ENCODE measurements at places on chromosomes 11 and 22.

DNA sequence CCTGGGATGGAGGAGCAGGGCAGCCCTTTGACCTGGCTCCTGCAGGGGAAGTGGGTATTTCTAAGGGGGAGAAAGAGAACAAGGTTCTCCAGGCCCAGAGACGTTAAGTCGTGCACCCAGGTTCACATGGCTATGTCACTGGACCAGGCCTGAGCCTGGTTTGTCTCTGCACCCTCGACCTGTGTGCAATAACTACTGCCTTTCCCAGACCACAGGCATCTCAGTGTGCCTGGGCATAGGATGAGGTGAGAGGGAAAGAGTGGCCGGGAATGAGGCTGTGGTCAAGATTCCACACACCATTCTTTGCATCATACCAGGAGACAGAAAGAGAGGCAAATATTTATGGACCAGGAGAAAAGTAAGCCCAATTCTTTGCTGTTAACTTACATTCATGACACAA lies 66.8 kb downstream of the PRR5L start:
- no peak for ATAC-seq

- peak; percentile 77 for ATAC-seq
Measured at GRCh38 chr22:37669586-37669985, 5.8 kb upstream of the LGALS1 start.

DNA sequence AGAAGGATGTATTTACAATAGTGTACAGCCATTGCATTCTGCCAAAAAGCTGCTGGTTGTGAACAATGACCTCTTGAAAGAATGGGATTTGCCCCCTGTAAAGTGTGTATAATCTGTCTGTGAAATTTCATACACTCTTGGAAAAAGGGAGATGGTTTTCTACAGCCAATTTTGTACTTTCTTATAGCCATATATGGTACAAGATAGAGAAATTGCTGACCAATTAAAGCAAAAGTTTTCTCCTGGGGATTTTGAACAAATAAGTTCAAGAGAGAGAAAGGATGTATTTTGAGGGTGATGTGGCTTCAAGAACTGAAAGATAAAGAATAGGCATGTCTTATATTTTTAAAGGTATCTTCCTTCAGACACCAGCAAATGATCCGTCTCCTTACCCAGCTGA lies 211.0 kb downstream of the NAV2 start:
- ATAC-seq, result no peak

- no peak for ATAC-seq
Measured at GRCh38 chr22:24499706-24500276, 4.7 kb downstream of the UPB1 start.

DNA sequence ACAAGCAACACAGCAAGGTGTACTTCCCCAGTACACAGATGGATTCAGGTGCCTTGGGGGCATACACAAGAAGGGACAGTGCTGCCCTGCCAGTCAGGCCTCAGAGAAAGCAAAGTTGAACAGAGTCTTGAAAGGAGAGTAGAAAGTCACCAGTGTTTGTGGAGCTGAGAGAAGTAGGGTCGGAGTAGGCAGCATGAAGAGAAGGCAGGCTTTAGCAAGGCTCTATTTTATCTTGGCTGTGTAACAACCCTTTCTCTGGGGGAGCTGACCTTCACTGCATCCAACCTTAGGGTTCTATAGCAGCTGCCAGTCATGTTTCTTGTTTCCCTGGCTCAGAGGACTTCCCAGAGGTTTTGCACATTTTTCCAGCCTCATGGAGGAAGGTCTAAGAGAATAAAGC lies 77.4 kb upstream of the BLID start:
- no peak for ATAC-seq

- peak; percentile 99 for ATAC-seq
Measured at GRCh38 chr22:37933711-37934376, 19.6 kb downstream of the C22orf23 start.

DNA sequence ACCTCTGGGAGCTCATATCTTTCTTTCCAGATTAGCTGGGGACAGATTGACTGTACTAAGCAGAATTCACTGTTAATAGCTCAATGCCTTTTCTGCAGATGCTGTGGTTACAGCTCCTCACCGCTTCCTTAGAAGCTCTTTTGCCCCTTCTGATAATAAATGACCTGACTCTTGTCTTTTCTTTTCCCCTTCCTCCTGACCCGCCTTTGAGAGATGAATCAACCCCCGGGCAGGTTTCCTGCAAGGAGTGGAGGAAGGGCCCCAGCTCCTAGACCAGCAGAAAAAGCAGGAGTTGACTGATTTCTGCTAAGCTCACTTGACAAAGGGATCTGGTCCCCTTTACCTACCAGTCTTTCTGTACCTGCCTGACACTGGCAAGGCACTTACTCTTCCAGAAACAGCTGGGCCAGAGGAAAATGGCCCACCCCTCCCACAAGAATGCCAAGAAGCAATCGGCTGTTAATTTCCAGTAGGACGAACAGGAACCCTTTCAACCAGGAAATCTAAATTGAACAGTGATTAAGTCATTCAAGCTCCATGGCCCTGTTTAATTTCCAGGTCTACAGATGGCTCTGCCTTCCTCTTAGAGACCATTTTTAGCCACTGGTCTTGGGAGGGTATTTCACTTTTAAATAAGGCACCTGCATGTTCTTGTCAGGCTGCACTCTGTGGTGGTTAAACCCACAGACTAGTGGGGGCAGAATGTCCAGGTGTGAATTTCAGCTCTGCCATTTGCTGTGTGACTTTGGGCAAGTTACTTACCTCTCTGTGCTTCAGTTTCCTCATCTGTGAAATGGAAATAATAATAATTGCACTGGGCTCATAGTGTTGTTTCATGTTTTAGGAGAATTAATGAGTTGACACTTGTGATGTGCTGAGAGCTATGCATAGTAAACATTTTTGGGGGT lies 67.5 kb downstream of the PRR5L start:
- no peak for ATAC-seq

DNA sequence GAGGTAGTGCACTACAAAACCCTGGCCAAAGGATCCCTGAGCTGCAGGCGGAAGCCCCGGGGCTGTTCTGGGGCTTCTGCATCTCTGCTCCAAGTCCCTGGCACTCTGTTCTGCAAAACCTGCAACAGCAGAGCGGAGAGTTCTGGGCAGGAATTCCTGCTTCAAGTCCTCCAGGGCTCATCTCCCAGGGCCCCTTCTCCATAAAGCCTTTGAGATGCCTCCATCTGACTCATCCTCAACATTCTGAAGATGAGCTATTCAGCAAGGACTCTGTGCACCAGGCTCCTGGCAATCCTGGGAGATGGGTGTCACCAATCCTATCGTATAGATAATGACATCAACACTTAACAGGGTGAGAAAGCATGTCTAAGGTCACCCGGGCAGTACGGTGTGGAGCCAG lies 19.3 kb downstream of the SYN3 start:
- no peak for ATAC-seq

DNA sequence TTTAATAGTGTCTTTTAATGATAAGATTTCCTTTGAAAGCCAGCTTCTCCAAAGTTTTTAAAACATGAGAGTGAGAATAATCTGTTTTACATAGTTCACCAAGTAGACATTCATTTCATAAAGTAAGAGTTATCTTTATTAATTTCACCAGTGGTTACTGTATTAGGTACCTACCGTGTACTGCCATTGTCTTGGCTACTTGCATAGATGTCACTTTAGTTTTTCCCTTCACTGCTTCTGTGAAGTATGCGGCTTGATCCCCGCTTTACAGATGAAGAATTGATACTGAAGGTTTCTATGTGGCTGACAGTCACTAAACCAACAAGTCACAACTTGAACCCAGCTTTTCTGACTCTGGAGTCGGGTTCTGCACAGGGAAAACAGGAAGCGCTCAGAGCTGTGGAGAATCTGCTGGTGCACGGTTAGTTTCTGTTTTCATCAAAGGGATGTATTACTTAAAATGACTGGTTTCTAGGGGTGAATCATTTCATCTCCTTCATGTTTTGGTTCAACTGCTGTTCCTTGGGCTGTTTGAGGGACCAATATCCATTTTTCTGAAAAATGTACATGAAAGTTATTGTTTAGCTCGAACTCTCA lies 39.3 kb upstream of the MYO18B start:
- ATAC-seq, result peak; percentile 95

DNA sequence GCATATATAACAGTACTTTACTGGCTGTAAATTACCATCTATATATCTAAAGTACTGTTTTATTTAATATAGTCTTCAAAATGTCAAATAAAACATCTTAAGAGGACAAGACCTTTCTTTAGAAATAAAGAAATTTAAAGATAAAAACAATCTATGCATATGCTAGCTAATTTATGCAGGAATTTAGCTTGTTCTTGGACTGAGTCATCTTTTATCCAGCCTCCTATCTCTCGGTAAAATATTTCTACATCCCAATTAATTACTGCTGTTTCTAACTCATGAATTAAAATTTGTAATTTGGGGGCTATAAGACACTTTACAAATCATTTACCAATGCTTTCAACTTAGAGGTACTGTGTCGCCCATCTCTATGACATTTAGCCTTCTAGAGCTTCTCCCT lies 72.8 kb upstream of the DDI1 start:
- ATAC-seq, result no peak

GRCh38 chr11:60835534-60835846 lies 6.4 kb upstream of the CCDC86 start:
- no peak for ATAC-seq

DNA sequence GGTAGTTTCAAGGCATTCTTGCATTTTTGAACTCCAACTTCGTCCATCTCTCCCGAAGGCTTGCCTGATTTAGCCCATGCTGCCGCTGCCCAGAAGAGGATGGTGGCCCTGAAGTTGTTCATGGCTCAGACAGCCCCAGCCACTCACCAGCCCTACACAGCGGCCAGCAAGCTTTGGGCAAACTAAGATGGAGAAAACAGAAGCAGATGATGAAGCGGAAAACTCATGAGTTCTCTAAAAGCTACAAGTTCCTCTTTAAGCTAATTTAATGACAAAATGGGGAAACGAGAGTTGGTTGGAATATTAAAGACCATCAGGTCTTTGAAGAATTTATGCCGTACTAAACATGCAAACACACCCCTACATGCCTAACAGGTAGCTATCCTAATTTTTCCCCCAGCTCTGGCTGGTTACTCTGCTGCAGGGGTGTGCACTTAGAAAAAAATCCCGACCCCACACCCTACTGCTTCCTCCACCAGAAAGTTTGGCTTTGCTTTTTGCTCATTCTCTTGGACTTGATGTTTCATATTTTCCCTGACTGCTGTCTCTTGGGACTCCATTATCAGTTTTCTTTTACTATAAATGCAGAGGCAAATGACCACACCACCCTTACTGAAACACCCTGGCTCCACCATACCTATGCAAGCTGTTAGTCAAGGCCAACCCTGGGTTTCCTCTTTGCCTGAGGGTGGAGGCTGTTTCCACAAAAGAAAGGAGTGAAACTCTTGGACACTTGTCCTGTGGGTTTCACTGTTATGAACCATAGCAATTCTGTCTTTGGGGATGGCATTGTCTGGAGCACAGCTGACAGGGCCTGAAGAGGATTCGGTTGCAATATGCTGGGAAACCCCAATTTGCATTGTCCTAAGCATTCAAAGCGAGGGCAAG lies at the start of gene MPEG1:
Gene MPEG1, minus strand, starts transcription at position 184 of the 888 bp plus-strand sequence. Its CDS starts 62 bp downstream, at position 122.
- ATAC-seq, result no peak

GRCh38 chr11:69525516-69526452 lies 44.3 kb downstream of the LINC01488 start:
- ATAC-seq, result no peak

- no peak for ATAC-seq
Measured at GRCh38 chr11:17542249-17542648, 2.0 kb downstream of the USH1C start.

- peak; percentile 33 for ATAC-seq
Measured at GRCh38 chr11:35664977-35665441, 2.4 kb downstream of the TRIM44 start.

DNA sequence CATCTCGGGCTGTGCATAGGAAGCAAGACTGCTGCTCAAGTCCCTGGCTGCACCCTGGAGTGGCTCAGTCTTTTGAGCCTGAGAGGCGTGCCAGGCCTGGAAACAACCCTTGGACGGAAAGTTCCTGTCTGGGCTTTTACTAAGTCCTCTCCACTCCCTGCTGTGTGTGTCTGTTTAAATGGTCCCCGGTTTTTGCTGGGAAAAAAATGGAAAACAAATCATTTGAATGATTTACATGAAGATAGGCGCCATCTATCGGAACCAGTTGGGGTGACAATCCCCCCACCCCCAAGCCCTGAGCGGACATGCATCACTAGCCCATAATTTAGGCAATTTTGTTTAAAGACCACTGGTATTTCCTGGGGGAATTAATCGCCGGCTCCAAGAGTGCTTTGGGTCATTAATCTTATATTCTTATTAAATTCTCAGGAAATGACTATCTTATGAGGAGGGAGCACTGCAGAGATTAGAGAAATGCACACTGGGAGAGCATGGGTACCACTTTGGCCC lies 2.7 kb upstream of the GAB2 start:
- ATAC-seq, result no peak

- no peak for ATAC-seq
Measured at GRCh38 chr22:36457688-36458450, 23.6 kb downstream of the TXN2 start.

- ATAC-seq, result no peak
Measured at GRCh38 chr11:20535271-20535881, 64.0 kb upstream of the SLC6A5 start.

- peak; percentile 71 for ATAC-seq
Measured at GRCh38 chr22:23376256-23376655, 195.9 kb downstream of the BCR start.

DNA sequence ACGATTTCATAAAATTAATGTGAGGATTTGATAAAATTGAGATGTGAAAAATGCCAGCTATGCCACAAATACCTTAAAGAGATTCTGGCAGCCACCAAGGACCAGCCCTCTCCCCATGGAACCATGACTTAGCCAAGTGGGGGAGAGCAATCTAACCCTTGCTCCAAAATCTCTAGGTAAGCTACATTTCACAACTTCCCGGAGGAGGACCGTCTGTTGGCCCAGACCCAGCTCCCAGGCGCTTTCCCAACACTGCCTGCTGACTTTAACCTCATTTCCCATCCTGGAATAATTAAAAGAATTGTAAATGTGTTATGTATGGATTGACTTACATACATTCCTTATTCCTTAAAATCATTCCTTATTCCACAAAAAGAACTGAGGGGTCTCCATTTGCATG lies 47.5 kb upstream of the TENM4 start:
- ATAC-seq, result no peak

DNA sequence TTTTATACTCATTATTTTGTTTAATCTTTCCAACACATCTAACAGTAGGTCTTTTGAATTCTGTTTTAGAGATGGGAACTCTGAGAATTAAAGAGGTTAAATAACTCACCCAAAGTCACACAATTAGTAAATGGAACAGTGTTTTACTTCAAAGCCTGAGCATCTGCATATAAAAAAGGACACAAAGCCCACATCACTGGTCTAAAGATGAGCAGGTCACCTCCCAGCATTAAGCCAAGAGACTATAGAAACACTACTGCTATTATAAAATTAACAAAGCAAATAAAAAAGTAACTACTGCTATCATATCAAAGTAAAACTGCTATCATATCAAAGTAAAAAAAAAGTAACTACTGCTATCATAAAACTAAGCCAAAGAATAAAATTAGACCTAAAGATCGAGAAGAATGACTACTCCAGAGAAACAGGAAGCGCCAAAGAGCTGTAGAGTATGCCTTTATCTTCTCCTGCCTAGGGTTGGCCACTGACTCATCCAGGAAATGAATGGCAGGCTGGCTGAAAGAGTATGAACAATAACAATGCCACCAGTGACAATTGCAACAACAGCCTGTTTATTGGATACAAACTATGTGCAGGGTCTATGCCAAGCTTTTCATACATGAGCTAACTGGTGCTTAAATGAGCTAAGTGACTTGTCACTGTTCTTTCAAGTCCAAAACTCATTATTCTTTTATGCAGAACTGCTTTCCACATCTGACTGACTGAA lies 1153.0 kb upstream of the TENM4 start:
- no peak for ATAC-seq

All from activated T-helper 17 cell treated with anti-CD3 and anti-CD28 coated beads, Interleukin-2, amount 50 U/mL, for 72 hours (primary cell).